ENCODE measurements at places on chromosomes 2 and 18.

GRCh38 chr2:14896330-14897030 lies 264.0 kb downstream of the LRATD1 start:
- no peak for DNase-seq

- DNase-seq, result no peak
Observed at GRCh38 chr2:132667706-132668105, 2.3 kb downstream of the LYPD1 start.

GRCh38 chr2:138548796-138549195 lies 47.2 kb downstream of the SPOPL start:
- DNase-seq, result no peak

GRCh38 chr2:195675783-195676427 lies 18.9 kb downstream of the SLC39A10 start:
- DNase-seq, result no peak

Measured in HuH-7.5 (cell line).